ENCODE measurements at places on chromosomes 4 and X.

- DNase-seq = no peak
These were observed 64.6 kb downstream of the REELD1 start for GRCh38 chr4:146278986-146279385.

DNA sequence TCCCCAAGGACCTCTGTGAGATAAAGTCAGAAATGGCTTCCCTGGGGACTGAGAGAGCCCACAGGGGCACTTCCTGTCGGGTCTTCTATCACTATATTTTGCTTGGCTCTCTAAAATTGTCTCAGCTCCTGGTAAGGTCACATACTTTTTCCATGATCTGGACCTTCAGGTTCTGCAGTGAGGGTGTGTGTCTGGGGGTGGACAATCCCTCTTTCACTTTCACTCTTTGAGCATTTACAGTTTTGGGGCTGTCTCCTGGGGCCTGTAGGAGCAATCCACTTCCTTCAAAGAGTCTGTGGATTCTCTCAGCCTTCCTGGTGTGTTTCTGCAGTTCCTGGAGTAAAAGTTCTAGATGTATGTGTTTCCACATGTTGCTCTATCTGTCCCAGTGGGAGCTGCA lies 335.7 kb downstream of the FSTL5 start:
- no peak for DNase-seq

- no peak for DNase-seq
These were observed 139.9 kb downstream of the RNF150 start for GRCh38 chr4:140993370-140993769.

GRCh38 chr4:154982187-154983047 lies 201.3 kb downstream of the RBM46 start:
- DNase-seq = peak; percentile 40

DNA sequence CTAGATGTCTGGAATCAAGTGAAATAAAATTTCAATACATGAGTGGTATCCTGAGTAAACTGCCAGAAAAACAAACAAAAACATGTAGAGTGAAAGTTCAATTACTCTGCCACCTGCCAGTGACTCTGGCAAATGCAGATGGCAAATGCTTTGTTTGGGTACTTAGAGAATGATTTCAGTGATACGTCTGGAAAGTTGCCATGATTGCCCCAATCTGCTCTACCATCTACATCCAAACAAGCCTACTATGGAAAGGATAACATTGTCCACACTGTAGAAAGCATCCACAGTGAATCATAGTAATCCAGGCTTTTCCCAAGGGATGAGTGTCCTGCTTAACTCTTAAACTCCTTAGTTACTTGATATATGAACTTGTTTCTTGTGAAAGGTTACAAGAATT lies 3.4 kb downstream of the SPATA4 start:
- no peak for DNase-seq

- DNase-seq = no peak
These were observed 35.8 kb downstream of the APLN start for GRCh38 chrX:129618997-129619396.

- no peak for DNase-seq
These were observed 163.2 kb upstream of the SPANXC start for GRCh38 chrX:141405486-141405852.

- no peak for DNase-seq
These were observed 68.0 kb upstream of the HELT start for GRCh38 chr4:184950117-184950830.

DNA sequence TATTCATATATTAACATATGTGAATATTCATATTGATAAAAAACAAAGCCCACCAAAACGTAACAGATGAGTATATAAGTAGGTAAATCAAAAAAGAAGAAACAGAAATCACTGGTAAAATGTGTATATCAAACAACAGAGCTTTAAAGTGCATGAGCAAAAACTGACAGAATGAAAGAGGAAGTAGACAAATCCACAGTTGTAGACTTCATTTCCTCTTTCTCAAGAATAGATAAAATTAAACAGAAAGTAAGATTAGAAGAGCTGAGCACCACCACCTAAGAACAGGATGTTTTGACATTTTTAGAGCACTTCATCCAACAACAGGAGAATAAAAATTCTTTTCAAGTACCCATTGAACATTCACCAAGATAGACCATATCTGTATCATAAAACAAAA lies 64.6 kb downstream of the CNKSR2 start:
- DNase-seq = no peak

DNA sequence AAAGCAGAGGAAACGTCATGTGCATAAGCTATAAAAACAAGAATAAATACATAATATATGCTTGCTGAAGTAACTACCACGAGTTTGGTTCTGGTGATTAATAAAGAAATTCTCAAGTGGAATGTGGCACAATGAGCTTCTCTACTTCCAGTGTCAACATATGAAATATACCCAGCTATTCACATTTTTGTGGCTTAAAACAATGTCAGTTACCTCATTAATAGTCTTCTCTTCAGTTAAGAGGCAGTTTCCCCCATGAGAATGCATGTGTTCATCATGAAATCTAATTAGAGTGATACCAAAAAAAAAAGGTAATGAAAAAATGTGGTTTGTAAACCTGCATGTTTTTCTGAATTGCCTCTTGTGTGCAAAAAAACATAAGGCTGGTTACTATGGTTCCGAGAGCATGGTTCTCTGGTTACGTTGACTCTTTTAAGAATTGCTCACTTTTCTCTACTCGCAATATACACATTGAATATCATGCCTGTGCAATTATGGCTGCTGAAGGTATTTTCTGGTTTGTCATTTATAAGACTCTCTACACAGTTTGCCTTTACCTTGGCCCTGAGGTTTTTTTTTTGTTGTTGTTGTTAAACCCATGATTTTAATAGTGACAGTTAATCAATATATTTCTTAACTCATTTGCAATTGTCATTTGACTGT lies 108.2 kb downstream of the PCDH7 start:
- no peak for DNase-seq

DNA sequence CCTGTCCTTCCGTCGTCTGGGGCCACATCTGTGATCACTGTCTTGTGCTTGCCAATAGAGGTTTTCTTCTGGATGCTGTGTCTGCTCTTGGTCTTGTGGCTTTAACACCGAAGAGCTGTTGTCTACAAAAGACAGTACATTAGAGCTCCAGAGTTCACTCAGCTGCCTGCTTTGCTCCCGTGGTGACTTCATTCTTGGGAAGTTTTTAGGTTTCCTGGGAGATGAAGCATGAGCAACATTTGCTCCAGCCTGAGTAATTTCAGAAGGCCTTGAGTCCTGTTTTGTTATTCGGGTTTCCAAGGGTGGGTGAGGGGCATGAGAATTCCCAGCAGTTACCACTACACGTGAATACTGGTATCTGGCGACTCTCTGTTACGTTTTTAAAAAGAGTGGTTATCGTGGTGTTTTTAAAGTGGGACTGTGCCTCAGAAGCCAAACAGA lies 189.2 kb downstream of the SHROOM3 start:
- peak; percentile 86 for DNase-seq

DNA sequence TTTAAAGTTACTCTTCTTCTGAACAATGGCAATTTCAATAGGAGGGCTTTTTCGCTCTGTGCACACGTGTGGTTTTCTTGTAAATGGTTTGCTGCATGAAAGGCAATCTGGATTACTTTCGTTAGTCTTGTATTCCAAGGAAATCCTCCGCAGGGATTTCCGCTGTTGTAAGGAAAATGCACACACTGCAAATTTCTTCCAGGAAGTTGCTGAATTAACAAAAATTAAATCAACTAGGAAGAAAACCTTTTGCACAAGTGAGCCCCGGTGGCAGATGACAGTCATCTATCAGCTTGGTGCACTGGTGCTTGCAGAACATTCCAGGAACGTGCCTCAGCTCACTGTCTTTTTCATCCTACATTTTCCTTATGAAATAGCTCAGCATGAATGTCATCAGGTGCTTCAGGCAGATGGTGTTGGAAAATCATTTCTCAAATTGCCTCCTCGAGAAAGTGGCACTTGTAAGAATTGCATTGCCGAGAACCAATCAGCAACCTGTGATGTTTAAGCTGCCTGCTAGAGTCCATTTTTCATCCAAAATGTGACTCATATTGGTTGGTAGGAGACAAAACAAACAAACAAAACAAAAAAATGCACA lies 272.4 kb upstream of the VCX start:
- no peak for DNase-seq

- DNase-seq = peak; percentile 76
These were observed 717 bp downstream of the PPP3CA start for GRCh38 chr4:101346351-101347266.

DNA sequence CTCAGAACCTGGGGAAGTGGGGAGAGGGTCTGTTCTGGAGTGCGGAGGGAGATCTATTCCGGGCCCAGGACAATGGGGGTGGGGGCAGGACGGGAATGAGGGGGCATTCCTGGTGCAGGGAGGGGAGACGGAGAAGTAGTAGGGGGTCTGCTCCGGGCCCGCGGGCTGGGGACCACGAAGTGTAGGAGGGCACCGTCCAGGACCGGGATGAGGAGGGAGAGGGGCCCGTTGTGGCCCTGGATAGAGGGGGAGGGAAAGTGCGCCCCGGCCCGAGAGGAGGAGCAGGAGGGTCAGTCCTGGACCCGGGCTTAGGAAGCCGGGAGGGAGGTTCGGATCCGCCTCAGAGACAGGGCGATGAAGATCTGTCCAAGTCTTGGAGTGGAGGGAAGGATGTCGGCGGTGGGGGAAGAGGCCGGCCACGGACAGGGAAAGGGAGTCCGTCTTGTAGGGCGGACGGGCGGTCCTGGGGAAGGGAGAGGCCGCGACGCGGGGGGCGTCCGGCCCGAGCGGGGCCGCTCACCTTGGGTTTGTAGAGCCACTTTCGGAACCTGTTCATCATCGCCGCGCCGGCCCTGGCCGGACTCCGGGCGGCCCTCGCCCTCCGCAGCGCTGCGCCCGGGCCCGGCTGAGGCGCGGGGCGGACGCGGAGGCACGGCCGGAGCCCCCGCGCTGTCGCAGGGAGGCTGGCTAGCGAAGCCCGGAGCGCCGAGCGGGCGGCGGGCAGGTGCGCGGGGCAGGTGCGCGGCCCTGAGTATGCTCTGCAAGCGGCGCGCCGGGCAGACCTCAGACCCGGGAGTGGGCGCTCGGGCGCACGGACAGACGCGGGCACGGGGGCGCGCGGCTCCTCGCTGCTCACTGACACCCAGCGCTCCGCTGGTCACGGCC lies at the start of gene ZFYVE28:
Gene ZFYVE28 (minus strand): TSS at position 881 of the 885 bp plus-strand sequence. CDS start 322 bp downstream, at position 559.
- no peak for DNase-seq

DNA sequence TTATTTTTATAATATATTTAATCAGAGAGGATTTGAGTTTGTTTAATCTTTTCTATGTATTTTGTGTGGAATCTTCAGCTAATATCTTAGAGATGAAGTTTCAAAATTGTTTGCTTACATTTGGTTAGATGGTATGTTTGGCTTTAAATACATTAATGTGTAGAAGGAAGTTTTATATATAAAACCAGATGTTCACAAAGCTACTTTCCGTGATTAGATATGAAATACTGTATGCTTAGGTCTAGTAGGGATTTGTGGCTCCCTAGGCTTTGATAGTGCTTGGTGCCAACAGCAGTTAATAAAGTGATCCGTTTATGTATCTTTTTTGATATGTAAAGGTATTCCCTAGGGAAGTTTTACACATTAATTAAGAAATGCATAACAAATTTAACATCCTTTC lies 223.0 kb downstream of the ARHGAP10 start:
- DNase-seq = no peak

- DNase-seq = peak; percentile 12
These were observed 492.0 kb downstream of the PCDH11X start for GRCh38 chrX:92270936-92271855.

DNA sequence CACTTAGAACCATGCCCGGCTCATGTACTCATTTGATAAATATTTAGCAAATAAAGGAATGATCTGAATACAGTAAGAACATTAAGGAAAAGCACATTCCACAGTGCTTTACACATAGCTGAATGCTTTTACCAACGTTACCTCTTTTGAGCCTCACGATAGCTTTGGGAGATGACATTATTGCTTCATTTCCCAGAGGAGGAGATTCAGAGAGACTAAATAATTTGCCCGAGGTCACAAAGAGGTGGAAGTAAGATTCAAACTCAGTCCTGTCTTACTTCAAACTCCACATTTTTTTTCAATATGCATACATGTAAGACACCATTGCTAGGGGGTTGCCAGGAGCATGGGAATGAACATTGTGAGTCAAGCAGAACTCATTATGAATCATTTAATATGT lies 538.5 kb downstream of the BCOR start:
- DNase-seq = no peak

GRCh38 chrX:137352101-137352660 lies 213.7 kb upstream of the ZIC3 start:
- DNase-seq = no peak

- DNase-seq = no peak
These were observed 241.4 kb upstream of the CLNK start for GRCh38 chr4:10925996-10926395.

GRCh38 chr4:131499141-131499873 lies 1649.8 kb upstream of the PCDH10 start:
- DNase-seq = peak; percentile 3

DNA sequence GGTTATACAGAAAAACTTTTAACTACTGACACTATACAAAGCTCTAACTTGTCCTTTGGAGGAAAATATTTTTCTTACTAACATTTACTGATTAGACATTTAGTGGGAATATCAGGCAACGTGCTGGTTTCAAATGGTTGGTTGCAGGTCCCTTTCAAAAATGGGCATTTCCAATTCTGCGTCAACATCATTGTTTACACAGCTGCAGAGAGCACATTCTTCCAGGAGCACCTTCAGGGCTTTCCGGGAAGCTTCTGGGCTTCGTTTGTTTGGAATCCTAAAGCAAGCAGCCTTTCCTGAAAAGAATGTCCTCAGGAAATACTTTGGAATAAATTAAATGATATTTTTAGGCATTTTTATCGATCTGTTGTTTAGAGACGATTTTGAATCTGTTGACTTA lies 289.7 kb downstream of the TRIML1 start:
- DNase-seq = no peak

DNA sequence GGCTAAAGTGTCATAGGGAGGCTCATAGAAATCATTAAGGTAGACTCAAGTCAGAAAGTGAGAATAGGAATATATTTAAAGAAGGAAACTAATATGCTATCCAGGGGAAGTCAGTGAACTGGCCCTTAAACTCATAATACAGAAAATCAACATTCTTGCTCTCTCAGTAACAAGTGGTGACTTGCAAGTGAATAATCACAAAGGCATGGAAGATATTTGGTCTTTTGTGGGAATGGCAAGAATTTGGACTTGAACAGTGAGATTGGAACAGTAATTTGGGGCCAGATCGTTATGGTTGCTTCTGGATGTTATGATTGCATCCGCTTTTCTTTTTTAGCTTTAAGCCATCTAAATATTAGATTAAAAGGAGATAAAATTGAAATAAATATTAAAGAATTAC lies 103.8 kb downstream of the TBC1D19 start:
- no peak for DNase-seq

- DNase-seq = no peak
These were observed 131.5 kb downstream of the GABRA2 start for GRCh38 chr4:46258431-46258830.

DNA sequence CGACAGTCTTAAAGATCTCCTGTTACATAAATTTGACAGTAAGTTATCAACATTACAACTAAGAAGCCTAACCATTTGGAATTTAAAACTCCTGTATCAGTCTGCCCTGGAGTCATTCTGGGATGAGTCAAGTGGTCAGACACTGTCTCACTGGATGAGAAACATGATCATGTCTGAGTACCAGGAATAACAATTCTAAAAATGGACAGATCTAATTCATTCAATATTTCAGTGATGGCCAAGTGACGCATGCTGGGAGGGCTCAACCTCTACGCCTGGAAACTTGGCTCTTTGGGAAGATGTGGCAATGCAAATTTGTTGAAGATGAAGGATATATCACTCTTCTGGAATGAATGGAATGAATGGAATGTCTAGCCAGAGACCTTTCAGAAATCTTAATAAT lies 1427.2 kb downstream of the STIM2 start:
- peak; percentile 16 for DNase-seq

GRCh38 chrX:55074851-55075467 lies at the start of gene PAGE2B:
TSS of gene PAGE2B (plus strand) at chrX:55075030. CDS start at chrX:55076042, 1,012 bp downstream.
- DNase-seq = no peak
